ENCODE measurements at places on chromosomes 3 and 15.

- DNase-seq: peak; percentile 64
Measured at GRCh38 chr3:108818404-108818803, 4.2 kb upstream of the TRAT1 start.

- no peak for DNase-seq
Measured at GRCh38 chr15:101124731-101125451, 127.0 kb downstream of the CHSY1 start.

- no peak for DNase-seq
Measured at GRCh38 chr3:40306336-40306735, 3.2 kb upstream of the EIF1B start.

GRCh38 chr3:101938262-101938847, 89.0 kb downstream of the NFKBIZ start:
- no peak for DNase-seq

DNA sequence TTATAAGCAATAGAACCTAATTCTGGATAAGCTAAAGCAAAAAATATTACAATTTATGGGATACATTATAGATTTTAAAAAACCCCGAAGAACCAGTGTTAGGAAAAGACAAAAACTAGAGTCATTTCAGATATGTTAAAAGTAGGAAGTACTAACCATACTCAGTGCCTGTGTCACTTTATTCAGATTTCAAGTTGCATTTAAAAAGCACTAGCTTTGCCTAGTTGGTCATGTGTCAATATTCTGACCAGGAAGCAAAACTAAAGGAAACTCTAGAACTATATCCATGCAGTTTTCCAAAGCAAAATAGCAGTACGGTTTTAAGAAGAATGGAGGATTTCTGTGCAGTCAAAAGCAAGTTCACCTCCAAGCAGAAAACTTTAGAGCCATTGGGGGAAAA, 88.4 kb downstream of the RAP2B start:
- DNase-seq: no peak

DNA sequence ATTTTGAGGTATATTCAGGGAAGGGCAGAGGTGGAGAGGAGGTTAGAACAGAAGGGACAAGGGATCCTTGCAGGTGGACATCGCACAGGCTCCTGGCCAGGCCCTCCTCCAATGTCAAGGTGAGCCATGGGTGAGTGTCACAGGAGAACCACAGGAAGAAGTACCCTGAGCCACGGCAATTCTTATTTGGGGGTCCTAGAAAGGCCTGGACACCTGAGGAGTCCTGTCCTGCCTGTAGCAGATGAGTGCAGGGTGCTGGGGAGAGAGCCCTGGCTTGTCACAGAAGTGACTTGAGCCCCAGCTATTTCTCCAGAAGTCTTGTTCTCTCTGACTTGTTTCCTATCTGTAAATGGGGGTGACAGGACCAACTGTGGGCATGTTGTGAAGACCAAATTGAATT, 4.3 kb downstream of the SLC6A20 start:
- DNase-seq: no peak

GRCh38 chr3:71875461-71875947, 90.6 kb upstream of the PROK2 start:
- peak; percentile 89 for DNase-seq

DNA sequence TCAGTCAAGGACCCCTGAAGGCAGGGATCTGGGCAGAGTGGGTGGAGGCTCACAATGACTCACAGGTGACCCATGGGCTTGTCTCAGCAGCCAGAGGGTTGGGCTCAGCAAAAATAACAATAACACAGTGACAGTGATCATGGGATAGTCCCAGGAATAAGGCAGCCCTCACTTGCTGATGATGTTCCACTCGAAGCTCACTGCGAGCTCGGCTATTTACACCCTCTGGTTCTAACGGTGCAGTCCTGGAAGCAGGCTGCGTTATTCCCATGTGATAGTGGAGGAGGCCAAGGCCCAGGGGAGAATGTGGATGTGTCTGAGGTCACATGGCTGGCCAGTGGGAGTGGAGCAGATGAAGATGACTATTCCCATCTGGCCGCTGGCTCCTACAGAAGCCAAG, 16.2 kb downstream of the CCDC33 start:
- DNase-seq: no peak

GRCh38 chr3:50274371-50275104, 4.3 kb upstream of the LSMEM2 start:
- peak; percentile 83 for DNase-seq

- DNase-seq: no peak
Measured at GRCh38 chr15:67082007-67082536, 16.7 kb downstream of the SMAD3 start.

DNA sequence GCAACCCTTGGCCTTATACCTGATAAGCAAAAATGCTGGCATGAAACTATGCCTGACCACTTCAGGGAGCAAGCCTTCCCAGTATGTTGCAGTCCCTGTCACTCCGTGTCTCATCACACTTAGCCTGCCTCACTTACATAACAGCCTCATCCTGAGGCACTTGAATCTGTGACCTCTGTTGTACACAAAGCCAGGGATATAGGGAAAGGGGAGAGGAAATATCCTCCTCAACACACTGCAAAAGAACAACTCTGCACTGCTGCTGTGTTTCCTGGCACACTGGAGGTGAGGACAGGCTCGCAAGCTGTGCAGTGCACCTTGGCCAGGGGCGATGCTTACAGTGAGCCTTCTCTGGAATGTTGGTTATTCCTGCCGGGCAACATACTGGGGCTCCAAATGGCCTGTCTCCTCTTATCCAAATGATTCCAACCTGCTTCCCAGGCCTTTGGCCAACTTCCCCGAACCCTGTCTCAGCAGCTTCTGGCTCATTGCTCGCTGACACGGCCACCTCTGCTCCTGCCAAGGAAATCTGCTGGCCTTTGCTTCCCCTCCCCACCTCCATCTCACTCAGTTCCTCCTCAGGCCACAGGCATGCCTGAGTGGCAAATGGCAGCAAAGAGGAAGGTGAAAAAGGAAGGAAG, 109.2 kb downstream of the CD47 start:
- DNase-seq: peak; percentile 19
